ENCODE measurements at places on chromosomes 4 and X.

GRCh38 chr4:109676886-109677285 is 26.4 kb downstream of the CASP6 start:
- no peak for DNase-seq

GRCh38 chrX:11864171-11864570 is 106.1 kb downstream of the MSL3 start:
- DNase-seq: no peak

- peak; percentile 39 for DNase-seq
These were observed 2.7 kb downstream of the PCDH10 start for GRCh38 chr4:133151691-133152329.

GRCh38 chr4:108774809-108775530 is 12.1 kb upstream of the ETNPPL start:
- DNase-seq: no peak

- DNase-seq: no peak
These were observed 97.7 kb upstream of the CASK start for GRCh38 chrX:42021058-42021457.

DNA sequence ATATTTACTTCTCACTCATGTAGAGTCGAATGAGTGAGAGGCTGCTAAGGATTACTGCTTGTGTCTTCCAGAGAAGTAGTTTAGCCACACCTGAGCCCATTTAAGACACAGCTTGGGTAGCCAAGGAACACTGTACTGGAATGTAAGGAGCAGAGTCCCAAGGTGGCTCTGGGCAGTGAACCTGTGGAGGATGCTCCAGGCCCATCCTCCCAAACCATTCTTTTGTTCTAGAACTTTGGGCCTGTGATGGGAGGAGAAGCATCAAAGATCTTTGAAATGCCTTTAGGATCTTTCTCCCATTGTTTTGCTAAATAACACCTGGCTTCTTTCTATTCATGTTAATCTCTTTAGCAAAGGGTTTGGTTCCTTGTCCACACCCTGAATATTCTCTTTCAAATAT is 162.2 kb downstream of the KLHL4 start:
- DNase-seq: no peak

DNA sequence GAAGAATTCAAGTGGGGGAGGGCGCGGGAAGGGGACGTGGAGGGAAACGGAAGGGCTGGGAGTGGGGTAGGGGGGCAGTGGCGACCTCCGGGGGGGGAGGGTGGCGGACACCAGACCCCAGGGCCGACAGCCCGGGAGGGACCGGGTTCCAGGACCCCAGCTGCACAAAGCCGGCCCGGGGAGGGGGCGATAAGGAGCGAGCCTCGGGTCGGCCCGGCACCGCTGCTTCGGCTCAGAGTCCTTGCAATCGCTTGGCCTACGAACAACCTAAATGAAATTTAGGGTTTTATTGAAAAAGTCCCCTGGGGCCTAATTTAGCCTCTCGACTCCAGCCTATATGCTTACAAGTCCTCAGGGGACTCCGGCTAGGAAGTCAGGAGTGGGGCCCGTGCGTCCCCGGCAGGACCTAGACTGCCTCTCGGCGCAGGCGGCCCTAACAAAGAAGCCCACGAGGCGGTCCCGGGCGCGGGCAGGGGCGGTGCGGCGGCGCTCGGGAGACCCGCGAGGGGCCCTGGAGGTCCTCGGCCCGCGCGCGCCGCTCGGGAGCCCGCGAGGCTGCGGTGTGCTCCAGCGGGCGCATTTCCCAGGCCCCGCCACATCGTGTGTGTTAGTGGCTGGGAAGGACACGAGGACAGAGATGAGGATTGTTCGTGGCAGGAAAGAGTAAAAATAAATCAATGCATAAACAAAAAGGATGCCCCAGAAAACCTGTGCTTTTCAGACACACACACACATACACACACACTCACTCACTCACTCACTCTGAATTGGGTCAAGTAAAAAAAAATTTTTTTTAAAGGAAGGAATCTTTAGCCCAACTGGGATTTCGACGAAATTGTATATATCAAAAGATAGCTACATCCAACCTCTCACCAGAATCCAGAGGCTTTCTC is 70.0 kb downstream of the MGST2 start:
- DNase-seq: peak; percentile 63

DNA sequence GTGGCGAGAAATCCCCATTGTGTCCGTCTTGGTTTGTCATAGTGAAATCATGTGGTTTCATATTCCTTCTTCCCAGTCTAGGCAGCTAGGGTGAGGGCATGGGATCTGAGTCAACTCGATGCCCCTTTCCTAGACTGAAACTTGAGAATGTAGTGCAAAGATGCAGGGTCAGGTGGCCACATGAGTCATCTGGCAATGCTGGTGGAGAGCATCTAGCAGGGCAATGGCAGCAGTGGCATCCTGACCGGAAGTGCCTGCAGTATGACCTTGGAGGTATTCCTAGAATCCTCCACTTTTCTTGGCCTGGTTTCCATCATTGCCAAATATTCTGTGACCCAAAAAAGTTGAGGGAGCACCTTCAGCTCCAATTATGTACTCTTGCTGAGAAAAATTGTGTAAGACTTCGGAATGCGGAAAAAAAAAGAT is 39.1 kb upstream of the TMEM184C start:
- DNase-seq: no peak

GRCh38 chr4:6815029-6815836 is 32.7 kb downstream of the KIAA0232 start:
- no peak for DNase-seq

DNA sequence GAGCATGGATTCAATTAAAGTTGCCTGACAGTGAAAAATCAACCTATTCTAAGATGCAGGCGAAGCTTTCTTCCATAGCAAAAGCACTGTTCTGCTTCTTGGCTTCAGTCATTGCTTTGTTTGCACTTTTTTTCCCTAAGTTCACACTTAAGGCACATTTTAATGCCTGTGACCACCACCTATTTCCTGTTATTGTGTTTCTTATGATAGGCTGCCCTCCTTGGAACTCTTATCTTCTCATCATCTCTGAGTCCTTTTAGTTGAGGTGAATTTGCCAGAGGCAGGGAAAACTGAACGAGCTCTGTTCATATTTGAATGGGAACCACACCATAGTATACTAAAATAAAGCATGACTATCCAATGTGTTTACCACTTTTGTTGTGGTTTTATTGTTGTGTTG is 119.8 kb downstream of the SPCS3 start:
- no peak for DNase-seq

DNA sequence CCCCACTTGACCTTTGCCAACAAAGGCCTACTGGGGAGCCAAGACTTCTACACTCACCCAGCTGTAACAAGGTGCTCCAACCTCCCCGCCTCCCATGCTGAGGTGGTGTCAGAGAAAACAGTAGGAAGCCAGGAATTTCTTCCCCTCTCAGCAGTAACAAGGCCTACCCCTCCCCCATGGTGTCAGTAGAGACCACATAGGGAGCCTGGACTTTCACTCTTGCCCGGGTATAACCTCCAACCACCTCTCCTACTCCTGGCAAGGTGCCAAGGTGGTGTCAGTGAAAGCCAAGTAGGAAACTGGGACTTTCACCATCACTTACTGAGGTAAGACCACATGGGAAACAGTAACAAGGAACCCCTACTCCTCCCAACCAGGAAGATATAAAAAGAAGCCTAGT is 93.1 kb downstream of the SLC16A2 start:
- no peak for DNase-seq

GRCh38 chr4:150280081-150280895 is 202.0 kb downstream of the DCLK2 start:
- no peak for DNase-seq

- DNase-seq: no peak
These were observed 71.1 kb upstream of the KCNIP4 start for GRCh38 chr4:22019676-22020075.

GRCh38 chrX:39484159-39485068 is 613.3 kb downstream of the BCOR start:
- no peak for DNase-seq

- DNase-seq: no peak
These were observed 21.1 kb upstream of the CXCL2 start for GRCh38 chr4:74120086-74120485.

DNA sequence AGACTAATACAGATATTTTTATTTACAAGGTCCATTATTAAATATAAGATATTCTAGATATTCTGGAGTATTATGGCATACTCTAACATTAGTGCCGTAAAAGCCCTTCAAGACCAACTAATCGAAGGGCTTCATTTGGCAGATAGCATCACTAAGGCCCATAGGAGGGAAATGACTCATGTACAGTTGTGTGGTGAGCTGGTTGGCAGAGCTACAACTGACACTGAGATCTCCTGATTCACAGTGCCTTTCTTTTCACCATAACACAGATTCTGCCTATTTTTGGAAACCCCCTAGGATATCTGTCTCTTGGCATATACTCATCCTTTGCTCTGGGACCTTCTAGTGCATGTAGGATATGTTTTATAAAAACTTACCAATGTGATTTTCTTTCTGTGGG is 201.7 kb upstream of the AFF2 start:
- DNase-seq: no peak

DNA sequence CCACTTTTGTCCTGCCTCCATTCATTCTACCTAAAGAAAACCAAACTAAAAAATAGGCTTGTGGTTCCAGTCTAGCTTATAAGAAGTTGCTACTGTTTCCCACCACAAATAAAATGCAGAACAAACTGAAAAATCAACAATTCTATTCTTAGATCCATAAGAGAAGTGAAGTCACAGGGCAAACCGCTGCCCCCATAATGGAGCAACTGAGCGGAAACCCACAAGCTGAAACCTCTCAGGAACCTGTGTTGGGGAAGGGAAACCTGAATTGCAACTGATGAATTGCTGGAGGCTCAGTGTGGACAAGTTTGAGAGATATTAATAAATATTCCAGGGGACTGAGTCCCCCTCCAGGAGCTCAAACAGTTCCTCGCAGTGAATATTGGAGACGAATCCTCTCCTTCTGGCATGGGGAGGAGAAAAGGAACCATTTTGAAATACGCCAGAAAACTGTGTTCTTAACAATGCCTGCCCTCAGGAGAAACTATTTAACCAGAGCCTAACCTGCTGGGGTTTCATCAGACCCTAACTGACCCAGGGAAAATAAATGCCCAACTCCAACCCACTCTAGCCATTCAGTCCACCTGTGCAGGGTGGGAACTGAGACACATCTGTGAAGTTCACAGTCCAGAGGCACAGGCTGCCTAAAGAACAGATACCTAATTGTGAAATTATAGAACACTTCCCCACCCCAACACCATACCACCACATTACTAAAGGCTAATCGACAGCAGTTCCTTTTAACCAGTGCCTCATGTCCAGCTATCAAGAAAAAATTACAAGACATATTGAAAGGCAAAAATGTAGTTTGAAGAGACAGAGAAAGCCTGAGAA is 22.8 kb upstream of the SH3RF1 start:
- DNase-seq: no peak

DNA sequence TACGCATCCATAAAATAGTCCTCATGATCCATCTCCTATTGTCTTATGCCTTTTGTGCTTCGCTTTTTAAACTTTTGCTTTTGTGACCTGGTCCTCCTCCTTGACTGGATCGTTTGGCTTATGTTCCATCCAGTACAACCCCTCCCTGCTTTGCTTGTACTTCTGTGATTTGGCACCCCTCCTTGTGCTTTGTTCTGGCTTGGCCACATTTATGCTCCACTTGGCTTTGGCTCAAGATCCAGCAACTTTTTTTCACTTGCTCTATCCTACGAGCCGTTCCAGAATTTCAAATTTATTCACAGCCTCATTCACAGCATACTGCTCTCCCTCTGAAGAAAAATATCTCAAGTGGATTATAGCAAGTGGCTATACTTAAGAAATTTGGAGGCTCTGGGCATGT is 28.0 kb upstream of the GLRA2 start:
- DNase-seq: no peak

DNA sequence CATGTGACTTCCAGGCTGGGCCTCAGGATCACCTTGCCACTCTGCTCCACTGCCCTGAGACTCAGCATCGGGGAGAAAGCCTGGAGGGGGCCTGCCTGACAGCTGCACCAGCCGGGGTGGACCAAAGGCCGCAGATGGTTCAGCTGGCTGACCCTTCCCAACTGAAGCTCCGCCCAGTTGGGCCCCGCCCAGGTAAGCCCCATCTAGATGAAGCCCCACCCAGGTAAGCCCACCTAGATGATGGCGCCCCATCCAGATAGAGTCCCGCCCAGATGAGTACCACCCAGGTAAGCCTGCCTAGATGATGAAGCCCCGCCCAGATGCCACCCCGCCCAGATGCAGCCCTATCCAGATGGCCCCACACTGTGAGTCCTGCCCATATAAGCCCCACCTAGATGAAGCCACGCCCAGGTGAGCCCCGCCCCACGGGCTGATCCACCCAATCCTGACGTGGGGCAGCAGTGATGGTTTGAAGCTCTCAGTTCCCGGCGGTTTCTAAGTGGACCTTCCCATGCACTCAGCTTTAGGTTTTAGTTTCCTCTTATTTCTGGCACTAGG is 10.0 kb downstream of the ZFYVE28 start:
- no peak for DNase-seq

DNA sequence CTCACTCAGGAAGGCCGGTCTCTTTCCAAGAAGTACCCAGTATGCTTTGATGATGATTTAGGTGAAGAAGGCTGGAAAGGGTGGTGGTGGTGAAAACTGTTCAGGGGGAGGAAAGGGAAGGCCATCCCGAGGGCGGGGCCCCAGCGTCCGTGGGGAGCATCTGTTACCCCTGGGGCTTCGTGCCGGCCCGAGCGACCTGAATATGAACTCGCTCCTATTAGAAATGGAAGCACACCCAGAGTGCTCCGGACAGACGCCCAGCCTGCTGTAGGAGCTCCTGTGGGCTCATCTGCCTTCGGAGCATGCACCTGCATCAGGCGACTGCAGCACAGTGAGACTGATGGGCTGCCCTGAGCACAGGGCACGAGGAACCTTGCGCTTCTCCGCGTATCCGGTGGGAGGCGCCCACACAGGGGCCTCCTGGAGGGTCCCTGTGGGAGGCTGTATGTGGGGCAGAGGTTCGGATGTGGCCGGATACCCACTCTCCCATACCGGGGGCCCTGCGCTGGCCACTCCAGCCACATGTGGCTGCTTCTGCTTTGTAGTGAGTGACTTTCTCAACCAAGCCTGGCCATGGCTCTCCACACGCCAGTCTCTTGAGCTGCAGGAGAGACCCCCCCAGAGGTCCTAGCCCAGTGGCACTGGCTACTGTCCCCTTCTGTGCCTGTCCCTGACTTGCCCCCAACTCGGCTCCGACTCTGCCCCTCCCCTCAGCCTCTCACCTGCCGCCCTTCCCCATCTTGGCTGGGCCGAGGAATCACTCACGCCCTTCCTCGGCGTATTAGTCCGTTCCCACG is 36.7 kb downstream of the FGFRL1 start:
- no peak for DNase-seq

GRCh38 chr4:142316913-142317312 is 529.2 kb downstream of the INPP4B start:
- DNase-seq: no peak

DNA sequence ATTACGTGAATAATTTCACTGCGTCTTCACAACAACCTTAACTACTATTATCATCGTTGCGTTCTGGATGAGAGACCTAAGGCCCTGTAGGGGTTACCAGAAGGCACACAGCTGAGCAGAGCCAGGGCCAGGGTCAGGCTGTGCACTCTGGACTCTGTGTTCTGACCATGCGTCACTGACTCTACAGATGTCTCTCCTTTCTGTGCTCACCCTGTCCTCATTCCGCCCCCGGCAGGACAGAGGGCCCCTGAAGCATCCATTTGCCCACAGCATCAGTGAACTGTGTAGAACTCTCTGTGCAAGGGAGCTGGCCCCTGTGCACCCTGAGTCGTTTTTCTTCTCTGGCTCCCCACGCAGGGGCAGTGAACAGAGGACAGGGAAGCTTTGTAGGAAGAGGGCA is 21.3 kb downstream of the GPKOW start:
- no peak for DNase-seq
